ENCODE measurements at places on chromosomes 6 and 20.
A peak's percentile ranks its signal among the peaks of the same experiment; 100 is the strongest.

DNA sequence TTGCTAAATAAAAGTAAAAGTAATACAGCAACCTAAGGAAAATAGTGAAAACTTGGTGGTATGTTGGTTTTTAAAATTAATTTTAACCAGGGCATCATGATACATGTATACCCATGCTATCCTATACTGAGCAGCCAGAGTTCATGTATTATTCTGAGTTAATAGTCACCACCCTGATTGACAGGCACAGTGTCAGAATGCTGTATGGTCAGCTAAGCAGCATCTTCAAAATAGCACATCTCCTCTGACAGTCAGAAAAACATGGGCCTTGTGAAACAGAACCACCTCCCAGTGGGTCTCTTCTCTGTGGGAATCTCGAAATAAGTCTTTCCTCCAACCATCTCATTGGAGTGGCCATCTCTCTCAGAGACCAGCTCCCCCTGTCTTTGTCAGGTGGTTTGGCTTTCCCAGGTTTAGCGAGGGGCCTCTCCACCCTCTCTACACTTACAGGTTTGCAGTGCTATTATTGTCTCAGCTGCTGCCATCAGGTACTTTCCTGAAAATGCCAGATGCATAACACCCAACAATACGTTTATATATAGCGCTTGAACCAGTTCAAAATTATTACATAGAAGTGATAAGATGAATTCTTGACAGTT lies 47.1 kb upstream of the RNF8 start:
- DNase-seq = no peak

GRCh38 chr6:46242921-46243320 lies 72.1 kb upstream of the ENPP5 start:
- no peak for DNase-seq

DNA sequence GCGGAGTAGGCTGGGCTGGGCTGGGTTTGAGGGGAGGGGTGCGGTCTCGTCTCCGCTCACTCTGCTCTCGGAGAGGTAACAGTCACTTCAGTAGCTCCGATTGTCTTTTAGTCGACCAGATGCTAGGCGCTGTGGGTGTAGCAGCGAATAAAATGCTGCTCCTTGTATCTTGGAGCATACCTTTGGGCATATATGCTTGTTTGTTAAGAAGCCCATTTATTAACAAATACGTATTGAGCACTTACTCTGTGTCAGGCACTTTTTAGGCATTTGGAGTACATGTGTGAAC lies 545 bp downstream of the ACTR5 start:
- DNase-seq = no peak

GRCh38 chr6:16412171-16412570 lies 173.8 kb downstream of the GMPR start:
- no peak for DNase-seq

GRCh38 chr6:89503641-89504040 lies 70.7 kb downstream of the ANKRD6 start:
- no peak for DNase-seq

DNA sequence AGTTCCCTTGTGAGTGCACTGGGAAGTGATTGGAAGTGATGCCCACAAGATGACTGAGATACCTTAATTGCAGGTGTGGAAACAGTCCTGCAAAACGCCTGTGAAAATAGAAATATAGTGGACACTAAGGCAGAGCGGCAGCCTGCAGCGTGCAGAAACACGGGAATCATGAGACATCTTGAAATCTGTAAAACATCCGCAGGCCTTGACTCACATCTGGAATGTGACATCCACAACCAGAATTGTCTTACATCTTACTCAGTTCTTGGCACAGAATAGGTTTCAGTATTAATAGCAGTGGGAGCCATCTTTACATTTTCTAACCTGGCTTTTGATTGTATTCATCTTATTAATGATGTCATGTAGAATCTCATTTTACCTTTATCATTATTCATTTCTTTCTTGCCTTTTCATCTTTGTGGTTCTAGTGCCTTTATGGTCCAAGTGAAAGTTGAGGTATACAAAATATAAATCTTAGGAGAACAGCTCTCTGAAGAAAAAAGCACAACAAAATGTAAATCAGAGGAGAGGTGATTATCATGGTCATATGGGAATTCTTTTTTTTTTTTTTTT lies 44.6 kb downstream of the CDYL start:
- DNase-seq = no peak

DNA sequence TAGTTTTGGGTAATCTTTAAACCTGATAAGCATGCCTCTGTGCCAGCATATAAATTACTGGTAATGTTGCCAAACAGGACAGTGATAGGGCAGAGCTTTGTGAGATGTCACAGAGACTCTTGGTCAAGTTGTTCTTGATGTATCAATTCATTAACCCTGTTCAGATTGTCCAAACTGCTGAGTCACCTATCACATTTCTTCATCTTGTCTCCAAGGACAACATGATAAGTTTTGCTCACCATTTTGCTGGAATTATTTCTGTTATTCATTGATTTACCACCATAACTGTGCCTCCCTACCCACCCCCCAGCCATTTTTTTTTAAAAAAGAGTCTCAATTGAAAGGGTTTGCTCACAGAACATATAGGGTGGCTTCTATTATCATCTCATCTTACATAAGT lies 19.5 kb upstream of the GMNN start:
- DNase-seq = no peak

DNA sequence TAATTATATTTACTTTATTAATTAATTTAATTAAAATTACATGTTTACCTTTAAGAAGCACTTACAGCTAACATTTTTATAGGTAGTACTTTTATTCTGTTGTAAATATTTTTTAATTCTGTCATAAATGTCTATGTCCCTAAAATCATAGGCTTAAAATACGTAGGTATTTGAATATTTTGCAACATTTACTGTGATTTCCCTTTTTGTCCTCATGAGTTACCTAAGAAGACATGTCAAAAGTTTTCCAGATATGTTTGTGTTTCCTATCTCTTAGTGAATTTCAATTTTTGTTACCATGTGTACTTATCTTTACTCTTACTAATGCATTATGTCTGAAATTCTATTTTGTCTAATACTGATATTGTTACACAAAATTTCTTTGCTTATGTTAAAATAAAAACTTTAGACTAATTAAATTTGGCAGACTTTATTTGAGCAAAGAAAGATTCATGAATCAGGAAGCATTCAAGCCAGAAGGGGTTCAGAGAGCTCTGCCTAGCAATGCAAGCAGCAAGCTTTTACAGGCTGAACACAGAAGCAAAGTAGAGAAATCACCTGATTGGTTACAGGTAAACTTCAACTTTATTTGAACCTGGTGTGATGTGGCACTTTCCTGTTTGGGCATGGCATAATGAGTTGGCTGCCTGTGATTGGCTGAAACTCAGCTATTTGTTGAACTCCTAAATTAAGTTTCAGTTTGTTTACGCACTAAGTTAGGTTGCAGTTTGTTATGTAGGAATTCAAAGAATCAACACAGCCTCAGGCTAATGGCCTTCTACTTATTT lies 123.2 kb upstream of the TMEM170B start:
- DNase-seq = no peak

- no peak for DNase-seq
Measured at GRCh38 chr6:74357321-74357720, 661.3 kb downstream of the CD109 start.

DNA sequence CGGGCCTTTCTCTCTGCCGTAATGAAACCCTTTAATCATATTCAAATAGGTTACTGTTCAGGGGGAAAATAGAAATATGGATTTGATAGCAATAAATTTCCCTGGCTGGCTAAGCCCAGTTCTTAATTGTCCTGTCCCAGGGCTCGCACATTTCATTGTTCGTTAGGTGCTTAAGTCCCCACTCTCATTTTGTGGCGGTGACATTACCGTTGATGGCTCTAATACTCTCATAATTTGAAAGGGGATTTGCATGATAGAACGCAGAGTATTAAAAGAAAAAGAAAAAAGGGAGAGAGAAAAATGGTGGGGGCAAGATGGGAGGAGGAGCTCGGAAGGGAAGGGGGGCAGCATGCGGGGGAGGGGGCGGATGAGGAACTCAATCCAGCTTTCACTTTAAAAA lies 79.1 kb upstream of the FOXP4 start:
- DNase-seq = no peak

DNA sequence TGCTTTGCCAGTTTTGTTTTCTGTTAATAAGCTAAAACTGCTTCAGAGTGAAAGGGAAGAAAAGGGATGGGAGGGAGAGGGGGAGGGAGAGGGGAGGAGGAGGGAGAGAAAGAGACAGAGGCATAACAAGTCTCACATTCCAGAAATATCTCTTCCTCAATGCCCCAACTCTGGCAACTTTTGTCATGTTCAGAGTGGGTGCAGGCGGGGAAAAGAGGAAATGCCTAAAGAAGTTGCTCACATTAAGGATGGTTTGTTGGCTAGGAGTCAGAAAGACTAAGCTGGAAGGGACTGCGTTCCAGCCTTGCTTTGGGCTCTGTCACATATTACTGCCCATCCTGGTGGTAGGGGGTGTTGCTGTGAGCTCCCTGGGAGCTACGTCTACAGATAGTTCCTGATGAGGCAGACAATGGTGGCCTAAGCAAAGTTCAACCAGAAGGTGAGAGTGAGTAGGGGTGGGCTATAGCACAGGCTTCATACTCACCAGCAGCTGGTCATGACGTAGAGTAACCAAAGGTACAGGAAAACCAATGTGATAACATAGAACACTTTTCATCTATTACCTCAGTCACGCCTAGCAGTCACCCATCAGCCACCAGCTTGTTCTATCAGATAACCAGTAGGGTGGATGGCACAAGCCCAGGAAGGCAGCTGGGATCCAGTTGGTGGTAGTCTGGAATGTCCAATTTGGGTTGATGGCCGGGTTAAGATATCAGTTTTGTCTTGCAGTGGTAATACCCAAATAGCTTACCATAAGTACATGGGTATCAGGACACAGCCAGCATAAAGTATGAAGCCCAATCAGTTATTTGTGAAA lies 2.1 kb downstream of the TSPYL4 start:
- no peak for DNase-seq

- DNase-seq = no peak
Measured at GRCh38 chr6:37230104-37230503, 27.5 kb upstream of the TBC1D22B start.

DNA sequence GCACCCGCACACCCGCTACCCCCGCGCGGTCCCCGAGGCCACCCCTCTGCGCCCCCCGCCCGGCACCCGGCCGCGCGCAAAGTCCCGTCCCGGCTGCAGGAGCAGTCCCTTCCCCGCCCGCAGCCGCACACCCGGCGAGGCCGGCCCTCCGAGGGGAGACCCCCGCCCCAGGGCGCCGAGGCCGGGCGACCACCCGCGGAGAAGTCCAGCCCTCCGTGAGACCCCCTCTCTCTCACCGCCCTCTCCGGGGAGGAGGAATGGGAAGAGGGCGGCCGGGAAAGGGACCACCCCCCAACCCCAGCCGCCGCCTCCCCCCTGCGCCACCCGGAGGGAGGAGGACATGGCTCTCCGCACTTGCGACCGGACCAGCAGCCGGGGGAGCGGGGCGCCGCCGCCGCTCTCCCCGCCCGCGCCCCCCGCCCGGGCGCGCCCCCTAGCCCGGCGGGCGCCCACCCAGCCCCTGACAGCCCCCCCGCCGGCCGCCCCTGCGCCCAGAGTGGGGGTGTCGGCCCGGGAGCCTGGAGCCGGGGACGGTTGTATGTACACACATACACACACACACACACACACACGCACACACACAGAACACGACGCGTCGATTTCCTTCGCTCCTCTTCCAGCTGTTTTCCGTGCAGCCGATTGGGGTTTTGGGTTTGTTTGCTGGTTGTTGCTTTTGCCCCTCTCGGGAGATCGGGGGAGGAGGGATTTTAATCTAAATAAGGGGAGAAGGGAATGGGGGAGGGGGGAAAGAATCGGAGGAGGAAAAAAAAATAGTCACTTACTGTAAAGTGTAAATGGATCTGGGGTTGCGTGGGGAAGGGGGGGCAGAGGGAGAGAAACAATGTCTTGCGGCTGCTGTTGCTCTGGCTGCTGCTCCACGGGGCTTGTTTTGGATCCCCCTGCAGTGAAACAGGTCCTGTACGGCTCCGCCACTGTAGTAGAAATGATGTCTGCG lies at the start of gene ATXN1:
ATXN1 (minus strand) TSS at position 945 of the 955 bp plus-strand sequence.
- DNase-seq = peak; percentile 67

GRCh38 chr6:108841377-108841855 lies 6.8 kb upstream of the ARMC2 start:
- DNase-seq = no peak

Data from GM13977 (cell line).